ENCODE measurements at places on chromosomes 4 and X.

GRCh38 chr4:78509043-78509442 lies 42.5 kb upstream of the ANXA3 start:
- DNase-seq = no peak

DNA sequence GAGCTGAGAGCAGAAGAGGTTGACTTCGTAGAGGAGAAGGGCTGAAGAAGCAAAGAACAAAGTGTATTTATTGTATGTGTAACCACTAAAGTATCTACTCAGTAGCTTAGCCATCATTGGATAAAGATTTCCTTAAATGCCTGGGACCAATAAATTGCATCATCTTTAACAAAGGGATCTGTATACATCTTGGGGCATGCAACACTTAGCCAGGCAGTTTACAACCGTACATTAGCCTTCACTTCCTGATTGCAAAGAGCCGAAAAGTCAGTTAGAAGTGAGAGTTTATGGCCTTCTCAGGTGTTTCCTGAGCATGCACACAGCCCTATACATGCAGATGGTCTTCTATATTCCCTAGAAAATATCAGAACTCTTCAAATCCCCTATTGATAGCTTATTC lies 68.0 kb upstream of the MAGED1 start:
- DNase-seq = no peak

DNA sequence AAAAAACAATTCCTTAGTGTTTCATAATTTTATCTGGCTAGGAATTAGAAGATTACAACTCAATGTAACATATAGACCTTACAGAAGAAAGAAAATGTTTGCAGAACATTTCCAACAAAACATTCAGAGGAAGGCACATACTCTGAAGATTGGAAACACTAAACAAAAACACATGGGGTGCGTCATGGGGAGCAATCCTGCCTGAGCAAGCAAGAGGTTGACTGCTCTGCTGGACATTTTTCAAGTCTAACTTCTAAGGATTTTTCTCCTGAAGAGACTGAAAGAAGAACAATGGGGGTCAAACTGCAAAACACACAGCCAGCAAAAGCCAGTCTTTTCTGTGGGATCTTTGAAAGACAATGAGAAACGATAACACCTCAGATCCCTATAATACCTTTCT lies 182.8 kb downstream of the GUCY2F start:
- no peak for DNase-seq

- no peak for DNase-seq
Observed at GRCh38 chr4:153227469-153228075, 23.3 kb downstream of the TRIM2 start.

DNA sequence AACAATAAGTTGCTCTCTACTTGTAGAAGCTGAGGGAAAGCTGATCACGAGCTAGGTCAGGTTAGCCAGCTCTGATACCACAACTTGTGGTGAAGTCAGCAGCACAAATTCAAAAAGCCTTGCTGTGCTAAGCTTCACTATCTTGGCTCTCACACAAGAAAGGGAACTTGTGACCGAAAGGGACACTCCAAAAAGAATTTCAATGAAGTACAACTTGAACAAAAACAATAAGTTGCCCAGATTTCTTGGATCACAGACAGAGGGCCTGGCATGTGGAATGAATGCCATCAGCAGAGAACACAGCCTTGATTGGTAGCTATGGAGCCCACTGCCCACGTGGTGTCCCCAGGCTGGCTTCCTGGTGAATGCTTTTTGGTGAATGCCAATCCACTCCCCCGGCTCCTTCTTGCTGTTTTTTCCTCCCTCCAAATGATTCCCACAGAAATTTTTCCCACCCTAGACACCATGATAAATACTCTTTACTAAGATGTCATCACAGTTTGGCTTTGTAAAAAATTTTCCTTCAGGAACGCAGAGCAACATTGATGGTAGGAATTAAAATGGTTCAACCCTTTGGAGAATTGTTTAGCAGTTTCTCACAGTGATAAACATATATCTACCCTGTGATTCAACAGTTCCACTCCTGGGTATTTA lies 82.6 kb downstream of the ANXA3 start:
- no peak for DNase-seq

GRCh38 chrX:5650904-5651303 lies 577.8 kb downstream of the NLGN4X start:
- no peak for DNase-seq

GRCh38 chr4:165367040-165367439 lies 11.8 kb upstream of the CPE start:
- DNase-seq = no peak

DNA sequence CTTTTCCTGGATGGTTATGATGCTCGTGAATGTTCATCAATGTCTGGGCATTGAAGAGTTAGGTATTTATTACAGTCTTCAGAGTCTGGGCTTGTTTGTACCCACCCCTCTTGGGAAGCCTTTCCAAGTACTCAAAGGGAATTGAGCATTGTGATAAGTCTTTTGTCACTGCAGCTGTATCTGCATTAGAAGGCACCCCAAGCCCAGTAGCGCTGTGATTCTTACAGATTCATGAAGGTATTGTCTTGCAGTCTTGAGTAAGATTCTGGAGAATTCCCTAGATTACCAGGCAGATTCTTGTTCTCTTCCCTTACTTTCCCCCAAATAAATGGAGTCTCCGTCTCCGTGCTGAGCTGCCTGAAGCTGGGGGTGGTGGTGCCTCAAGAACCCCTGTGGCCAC lies 173.4 kb upstream of the HUWE1 start:
- DNase-seq = no peak

GRCh38 chr4:7206911-7207567 lies 14.7 kb downstream of the SORCS2 start:
- no peak for DNase-seq

GRCh38 chr4:125313497-125313896 lies 1.3 kb upstream of the FAT4 start:
- no peak for DNase-seq

DNA sequence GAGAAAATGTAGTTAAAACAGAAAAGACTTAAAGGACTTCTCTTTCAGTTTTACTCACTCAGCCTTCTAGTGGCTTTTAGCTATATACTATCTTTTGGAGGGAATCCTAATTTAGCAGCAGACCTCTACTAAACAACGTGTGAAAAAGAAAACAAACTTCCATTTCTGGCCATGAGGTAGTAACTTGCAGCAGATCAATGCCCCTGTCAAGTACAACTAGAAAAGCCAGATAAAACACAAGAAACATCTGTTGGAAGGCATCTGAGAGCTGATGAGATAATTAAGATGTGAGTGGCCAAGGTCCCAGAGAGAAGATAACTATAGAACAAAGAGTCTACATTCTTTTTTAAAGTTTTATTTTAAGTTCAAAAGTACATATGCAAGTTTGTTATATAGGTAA lies 101.7 kb downstream of the CORIN start:
- DNase-seq = no peak

- DNase-seq = peak; percentile 15
Observed at GRCh38 chrX:48071064-48071985, at the start of gene ZNF630. Gene ZNF630, minus strand, starts transcription at chrX:48071640. Its CDS starts 4,754 bp downstream, at chrX:48066886.

GRCh38 chrX:114201622-114202021 lies 382.3 kb upstream of the HTR2C start:
- DNase-seq = no peak

- DNase-seq = no peak
Observed at GRCh38 chr4:60857130-60857753, 342.9 kb upstream of the ADGRL3 start.

GRCh38 chr4:138062929-138063328 lies 179.2 kb downstream of the SLC7A11 start:
- DNase-seq = no peak

DNA sequence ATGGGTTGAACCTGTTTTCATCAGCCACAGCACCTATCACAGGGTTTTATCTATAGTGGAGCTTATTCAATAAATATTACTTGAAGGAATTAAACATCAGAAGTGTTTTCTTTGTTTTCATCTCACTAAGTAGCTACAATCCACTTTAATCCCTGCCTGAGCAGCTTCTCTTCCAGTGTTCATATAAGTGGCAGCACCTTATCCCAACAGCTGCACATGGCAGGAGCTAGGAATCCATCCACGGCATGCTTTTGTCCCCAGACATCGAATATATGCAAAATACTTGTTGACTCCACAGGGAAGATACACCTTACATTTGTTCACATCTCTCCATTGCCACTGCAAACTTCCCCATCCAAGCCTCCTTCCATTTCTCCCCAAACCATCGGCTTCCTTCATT lies 549.8 kb upstream of the FAM241A start:
- no peak for DNase-seq

- DNase-seq = no peak
Observed at GRCh38 chr4:173146456-173146855, 22.2 kb upstream of the GALNT7 start.

GRCh38 chrX:70176938-70177533 lies at the start of gene DGAT2L6:
Gene DGAT2L6, plus strand, starts transcription at chrX:70177483. Its CDS starts 100 bp downstream, at chrX:70177583.
- DNase-seq = no peak

All from effector CD8-positive, alpha-beta T cell (primary cell).